H1 (cell line): ENCODE measurements at places on chromosomes 11 and 22.

- DNase-seq = no peak
Observed at GRCh38 chr11:123069908-123070821, 8.2 kb upstream of the HSPA8 start.

GRCh38 chr11:118915941-118916841 lies 9.5 kb downstream of the BCL9L start:
- no peak for DNase-seq

DNA sequence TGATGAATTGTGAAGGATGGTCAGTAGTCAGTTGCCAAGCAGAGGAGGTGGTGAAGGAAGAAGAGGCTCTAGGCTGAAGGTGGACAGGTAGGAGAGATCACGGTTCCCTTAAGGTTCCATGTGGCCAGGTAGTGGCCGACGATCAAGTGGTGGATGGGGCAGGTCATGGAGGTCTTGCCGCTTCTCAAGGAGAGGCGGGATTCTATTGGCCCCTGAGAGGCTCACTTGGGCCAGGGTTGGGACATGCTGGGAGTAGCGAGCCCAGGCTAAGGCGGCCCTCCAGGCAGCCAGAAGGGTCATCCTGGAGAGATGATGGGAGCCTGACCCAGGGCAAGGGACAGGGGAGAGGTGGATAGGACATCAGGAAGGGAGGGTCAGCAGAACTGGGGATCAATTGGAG lies 20.9 kb upstream of the TMPRSS4 start:
- DNase-seq = no peak

DNA sequence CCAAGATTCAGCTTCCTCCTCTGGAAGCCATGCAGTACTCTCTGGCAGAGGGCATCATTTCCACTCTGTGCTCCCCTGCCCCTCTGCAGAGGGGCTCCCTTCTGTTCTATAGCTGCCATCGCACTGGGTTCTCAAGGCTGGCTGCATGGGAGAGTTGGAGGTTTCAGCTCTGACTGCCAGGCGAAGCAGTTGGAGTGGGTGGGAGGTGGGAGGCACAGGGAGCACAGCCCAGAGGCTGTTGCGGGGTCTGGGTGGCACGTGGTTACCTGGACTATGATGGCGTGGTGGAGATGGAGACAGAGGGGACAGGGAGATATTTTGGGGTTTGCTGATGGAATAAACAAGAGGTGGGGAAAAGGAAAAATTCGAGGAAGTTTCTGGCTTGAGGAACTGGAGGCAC lies 4.8 kb downstream of the PMM1 start:
- DNase-seq = no peak

GRCh38 chr11:135008001-135008405 lies 596.0 kb upstream of the B3GAT1 start:
- no peak for DNase-seq

GRCh38 chr22:45511847-45512261 lies 9.2 kb downstream of the FBLN1 start:
- DNase-seq = no peak
